ENCODE measurements at places on chromosomes 1 and 21.
A peak's percentile ranks its signal among the peaks of the same experiment; 100 is the strongest.

- no peak for DNase-seq
Observed at GRCh38 chr1:170674986-170675385, 11.1 kb downstream of the PRRX1 start.

GRCh38 chr1:206723805-206724472, 39.2 kb downstream of the MAPKAPK2 start:
- DNase-seq, result no peak

GRCh38 chr1:29211086-29212030, 19.4 kb downstream of the MECR start:
- no peak for DNase-seq

DNA sequence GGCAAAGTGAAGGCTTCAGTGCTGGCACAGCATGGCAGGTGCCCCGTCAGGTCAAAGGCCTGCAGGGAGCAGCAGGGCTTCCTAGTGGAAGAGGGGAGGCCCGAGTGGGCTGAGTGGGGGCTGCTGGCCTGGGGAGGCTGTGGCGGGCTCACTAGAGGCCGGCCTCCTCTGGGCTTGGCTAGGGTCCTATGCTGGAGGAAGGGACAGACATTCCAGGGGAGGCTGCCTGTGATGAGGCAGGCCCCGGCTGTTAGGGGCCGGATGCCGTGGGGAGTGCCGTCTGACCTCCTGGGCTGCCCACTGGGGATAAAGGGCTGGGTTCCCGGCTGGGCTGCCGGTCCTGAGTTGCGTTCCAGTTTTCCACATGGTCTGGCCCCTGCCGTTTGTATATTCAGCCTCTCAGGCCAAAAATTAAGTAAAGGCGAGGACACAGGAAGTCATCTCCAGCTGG, 21.1 kb downstream of the PRXL2B start:
- no peak for DNase-seq

- no peak for DNase-seq
Observed at GRCh38 chr1:73909043-73909562, 288.9 kb downstream of the LRRIQ3 start.

DNA sequence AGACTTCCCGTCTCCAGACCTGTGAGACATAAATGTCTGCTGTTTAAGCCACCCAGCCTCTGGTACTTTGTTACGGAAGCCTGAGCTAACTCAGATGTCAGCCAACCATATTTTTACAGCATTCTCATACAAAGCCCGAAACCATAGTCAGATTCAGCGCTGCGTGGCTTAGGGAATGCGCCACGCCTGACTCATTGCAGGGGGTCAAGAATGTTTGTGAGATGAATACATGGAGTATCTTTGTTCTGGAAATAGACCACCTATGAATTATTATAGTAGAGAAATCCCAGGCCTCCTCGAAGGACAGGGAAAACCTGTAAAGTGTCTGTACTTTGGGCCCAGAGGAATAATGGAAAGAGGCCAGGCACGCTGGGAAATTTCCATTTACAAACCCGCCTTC, 434.8 kb downstream of the CAMTA1 start:
- no peak for DNase-seq

DNA sequence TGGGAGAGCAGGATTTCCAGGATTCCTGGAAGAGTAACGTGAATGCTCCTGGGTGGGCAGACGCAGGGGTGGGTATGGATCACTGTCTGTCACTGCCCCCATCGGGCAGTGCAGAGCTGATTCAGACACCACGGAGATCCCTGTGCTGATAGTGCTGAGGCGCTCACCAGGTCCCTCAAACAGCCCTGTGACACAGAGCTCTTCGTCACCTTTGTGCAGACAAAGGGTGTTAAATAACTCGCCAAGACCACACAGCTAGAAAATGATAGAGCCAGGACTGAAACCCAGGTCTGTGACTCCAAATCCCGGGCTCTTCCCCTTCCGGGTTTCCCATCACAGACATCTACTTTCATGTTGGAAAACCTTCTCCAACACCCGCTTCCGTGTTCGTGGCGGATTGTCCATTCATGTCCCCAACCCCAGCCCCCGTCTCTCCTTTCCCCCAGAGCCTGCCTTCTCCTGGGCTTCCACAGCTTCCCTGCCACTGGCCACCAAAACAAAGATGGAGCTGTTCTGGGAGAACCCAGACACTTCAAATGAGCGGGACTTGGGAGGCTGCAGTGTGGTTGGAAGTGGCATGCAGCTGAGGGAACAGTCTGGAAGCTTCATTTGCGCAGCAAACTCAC, 2.6 kb downstream of the EFHD2 start:
- DNase-seq, result no peak

GRCh38 chr1:165254376-165254775, 102.1 kb downstream of the LMX1A start:
- DNase-seq, result no peak

GRCh38 chr21:46211786-46212720, 16.5 kb downstream of the LSS start:
- DNase-seq, result no peak

DNA sequence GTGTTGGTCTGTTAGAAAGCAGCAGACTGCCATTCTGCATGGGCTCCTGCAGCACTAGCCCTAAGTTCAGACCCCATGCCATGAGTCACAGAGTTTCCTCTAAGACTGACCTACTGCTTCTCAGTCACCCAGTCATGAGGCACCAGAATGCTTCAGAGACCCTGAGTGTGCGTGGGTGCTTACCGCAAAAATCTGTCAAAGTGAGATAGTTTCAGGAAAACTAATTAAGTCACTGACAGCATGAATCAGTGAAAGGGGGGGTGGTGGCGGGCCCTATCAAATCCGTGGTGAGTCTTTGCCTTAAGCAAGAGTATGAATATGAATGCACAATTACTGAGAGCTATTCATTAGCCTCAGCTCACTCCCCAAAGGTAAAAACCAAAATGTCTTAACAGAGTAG, 98.1 kb downstream of the KCTD3 start:
- no peak for DNase-seq

- DNase-seq, result no peak
Observed at GRCh38 chr1:46301808-46302640, 1.4 kb downstream of the LRRC41 start.

DNA sequence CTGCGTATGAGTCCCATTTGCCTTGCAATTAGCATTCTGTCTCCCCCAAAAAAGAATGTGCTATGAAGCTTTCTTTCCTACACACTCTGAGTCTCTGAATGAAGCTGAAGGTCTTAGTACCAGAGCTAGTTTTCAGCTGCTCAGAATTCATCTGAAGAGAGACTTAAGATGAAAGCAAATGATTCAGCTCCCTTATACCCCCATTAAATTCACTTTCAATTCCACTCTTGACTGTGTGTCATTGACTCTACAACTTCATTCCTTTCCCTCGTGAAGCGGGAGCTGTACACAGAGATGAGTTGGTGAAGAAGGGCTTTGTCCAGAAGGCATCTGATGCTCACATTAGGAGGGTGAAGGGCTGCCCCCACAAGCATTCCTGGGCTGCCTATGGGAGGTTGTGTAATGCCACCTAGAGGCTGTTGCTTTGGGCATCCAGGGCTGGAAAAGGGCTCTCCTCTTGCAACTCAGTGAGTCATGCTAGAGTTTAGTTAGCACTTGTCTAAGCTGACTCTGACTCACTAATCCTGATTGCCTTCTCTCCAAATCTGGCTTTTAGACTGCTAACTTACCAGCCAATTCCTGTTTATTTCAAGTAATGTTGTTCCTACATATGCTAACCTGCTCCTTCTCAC, 1.8 kb downstream of the SPRR1B start:
- no peak for DNase-seq

- DNase-seq, result peak; percentile 71
Observed at GRCh38 chr21:43343992-43344886, 82.7 kb downstream of the SIK1 start.

DNA sequence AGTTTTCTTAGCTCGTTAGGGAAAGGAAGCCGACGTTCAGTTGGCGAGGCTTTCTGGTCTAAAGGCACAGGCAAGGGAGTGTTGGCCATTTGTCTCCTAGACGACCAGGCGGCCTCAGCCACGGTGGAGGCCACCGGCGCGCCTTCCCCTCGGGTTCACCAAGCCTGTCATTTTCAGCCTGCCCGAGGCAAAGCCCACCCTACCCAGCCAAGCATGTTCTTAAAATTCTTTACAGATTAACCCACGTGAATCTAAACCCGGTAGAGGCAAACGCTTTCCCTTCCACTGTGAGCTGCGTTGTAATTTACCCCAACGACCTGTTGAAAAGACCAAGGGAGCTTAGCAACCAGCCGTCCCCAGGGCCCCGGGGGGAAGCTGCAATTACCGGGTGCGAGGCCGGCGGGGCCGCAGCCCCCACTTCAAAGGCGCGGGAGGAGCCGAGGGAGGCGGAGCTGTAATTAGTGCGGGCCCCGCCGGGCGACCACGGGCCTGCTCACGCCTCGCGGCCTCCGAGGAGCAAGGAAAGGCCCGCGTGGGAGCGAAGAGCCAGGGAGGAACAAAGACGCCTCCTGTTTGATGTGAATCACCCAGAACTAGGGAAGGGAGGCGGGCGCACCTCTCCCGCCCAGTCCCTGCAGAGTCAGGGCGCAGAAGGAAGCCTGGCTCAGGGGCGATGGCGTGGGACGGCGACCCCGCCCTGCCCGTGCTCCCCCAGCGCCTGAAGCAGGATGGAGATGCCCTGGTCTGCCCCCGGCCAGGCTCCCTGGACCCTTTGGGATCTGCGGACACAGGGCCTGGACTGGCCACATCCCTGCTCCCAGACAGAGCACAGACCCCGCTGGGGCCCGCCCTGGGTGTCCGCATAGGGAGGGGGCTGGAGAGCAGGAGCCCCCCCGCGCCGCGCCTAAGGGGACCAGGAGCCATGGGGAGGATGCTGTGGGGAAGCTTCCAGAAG, 12.1 kb upstream of the TSPEAR start:
- DNase-seq, result no peak

GRCh38 chr1:9143250-9143649, 14.3 kb upstream of the GPR157 start:
- DNase-seq, result no peak

DNA sequence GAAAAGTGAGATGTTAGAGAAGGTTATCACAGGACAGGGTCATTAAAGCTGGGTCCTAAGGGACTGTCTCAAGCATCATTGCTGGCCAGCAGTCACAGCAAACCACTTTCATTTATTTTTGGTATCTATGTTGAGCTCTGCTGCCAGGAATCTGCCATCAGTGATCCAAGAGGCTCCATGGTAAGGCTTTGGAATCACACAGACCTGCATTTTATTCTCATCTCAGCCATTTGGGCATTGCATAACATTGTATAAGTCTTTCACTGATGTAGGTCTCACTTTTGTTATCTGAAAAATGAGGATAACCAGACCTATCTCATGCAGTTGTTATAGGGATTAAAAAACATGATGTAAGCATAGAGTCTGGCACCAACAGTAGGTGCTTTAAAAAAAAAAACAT, 77.5 kb downstream of the OMA1 start:
- DNase-seq, result no peak

DNA sequence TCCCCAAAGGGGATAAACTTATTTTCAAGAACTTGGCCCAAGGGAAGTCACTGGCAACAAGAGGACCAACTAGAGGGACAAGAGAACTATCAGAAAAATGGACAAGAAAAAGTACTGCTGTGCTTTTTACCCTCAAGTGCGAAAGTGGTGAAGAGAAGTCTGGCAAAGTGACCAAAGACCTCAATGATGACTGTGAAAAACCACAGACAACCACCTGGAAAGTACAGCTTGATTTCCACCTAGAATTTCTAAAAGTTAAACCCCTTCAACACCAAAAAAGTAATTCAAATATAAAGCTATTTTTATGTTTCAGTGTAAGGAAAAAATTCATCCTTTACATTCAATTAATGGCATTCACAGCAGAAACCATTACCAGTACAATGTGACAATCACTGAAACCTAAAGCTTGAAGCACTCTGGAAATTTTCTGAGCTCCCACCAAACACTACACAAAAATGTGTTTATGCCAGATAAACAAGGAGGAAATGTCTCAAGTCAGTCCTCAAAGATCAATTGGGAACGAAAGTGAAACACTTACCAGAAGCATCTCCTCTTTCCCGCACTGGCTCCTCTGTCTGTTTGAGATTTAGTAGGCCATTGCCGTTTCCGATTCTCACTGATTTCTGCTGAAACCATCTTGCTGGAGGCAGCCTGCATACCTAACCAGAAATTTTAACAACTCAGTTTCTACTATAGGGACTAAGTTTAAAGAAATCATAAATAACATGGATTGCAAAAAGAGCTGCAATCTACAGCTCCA, 8.3 kb downstream of the SDE2 start:
- no peak for DNase-seq

DNA sequence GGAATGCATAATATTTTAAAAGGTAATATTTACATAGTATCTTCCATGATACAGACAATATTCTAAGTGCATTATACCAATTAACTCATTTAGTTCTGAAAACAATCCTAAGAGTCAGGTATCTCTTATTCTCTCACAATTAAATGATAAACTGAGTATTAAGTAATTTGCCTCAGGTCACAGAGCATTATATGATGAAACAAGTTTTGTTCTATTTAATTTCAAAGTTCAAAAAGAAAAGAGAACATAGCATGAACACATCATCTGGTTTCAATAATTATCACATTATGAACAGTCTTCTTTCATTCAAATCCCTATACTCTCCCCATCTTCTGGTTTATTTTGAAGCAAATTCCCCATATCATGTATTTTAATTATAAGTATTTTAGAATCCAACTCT, 927.5 kb downstream of the ADGRL2 start:
- no peak for DNase-seq

DNA sequence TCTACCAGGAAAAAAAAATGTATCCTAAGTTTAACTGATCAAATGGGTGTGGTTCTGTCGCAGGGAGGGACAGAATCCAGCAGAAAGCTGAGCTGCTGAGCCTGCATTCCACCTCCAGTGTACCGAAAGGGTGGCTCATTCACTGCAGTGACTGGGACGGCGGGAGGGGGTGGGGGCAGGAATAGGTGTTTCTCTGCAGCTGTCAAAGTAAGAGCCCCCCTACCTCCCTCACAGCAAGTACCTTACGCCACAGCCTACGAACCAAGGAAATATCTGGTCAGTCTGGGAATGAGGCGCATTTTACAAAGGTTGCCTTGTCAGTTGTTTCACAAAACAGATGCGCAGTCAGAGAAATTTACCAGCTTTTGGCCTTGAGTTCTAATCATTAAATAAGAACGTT, 1.7 kb downstream of the S100B start:
- DNase-seq, result no peak

DNA sequence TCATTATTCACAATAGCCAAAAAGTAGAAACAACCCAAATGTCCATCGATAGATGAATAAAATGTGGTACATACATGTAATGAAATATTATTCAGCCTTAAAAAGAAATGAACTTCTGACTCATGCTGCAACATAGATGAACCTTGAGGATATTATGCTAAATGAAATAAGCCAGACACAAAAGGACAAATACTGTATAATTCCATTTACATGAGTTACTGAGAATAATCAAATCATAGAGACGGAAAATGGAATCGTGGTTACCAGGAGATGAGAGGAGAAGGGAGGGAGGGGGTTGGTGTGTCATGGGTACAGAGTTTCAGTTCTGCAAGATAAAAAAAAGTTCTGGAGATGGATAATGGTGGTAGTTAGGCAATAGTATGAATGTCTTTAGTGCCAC, 184.1 kb downstream of the PSMG1 start:
- DNase-seq, result no peak

DNA sequence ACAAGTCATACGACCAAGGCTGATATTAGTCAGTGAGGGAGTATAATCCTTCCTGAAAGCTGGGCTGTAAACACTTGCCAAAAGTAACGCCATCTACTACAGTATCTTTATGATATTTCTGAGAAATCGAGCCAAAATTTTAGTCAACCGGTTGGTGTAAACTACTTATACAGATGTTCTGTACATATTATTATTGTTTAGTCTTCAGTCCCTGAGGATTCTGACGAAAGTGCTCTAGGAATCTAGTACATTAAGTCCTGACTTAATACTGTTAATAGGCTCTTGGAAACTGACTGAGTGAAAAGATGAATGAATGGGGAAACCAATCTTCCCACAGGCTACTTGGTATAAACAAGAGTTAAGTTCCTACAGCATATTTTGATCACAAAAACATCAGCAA, 274.3 kb downstream of the USP25 start:
- DNase-seq, result no peak

All from NCI-H2029 treated with DMSO at 0.1 percent for 48 hours (cell line).